ENCODE measurements at places on chromosomes 13 and 19. TPM values are rescaled to one million over a fixed set of nuclear protein-coding genes. Genes with fewer than 3 reads are reported as not detected.

Gene RUBCNL
- total RNA-seq, result 6.5 TPM

Gene PDX1
- total RNA-seq, result not detected

Gene KLK11
- not detected for total RNA-seq

Gene PLPPR3
- 0.36 TPM for total RNA-seq

Gene MYO1F
- total RNA-seq, result under 0.01 TPM

Gene SIGLEC9
- total RNA-seq, result not detected

Gene IZUMO2
- not detected for total RNA-seq

Gene C13orf42
- total RNA-seq, result not detected

Gene CACNA1A
- 2.1 TPM for total RNA-seq

Gene IL11
- 1.2 TPM for total RNA-seq

Gene LMTK3
- not detected for total RNA-seq

Gene CYP4F2
- not detected for total RNA-seq

Measured in osteoblast (primary cell).